Osteocyte (in vitro differentiated cells): ENCODE measurements at places on chromosomes 1 and 21. TPM values are rescaled to one million over a fixed set of nuclear protein-coding genes. Genes with fewer than 3 reads are reported as not detected.
A peak's percentile ranks its signal among the peaks of the same experiment; 100 is the strongest.

Gene TEKT2
- 0.39 and 0.70 TPM in 2 replicates for total RNA-seq

GRCh38 chr1:202160377-202160940 lies at the start of gene PTPN7:
PTPN7 (minus strand) TSS chr1:202160602; CDS start chr1:202159402, 1,200 bp downstream.
- no peak for DNase-seq
- H3K4me1 ChIP-seq = peaks cover 3% of the 10 kb centered on the region
- no peaks in the 10 kb centered on the region for H3K27me3 ChIP-seq
- H3K27ac ChIP-seq = no peak within 1 kb of the TSS

- no peaks in the 10 kb centered on the region for H3K36me3 ChIP-seq
- DNase-seq = peak; percentile 62
- H3K27me3 ChIP-seq = peaks cover 9% of the 10 kb centered on the region
- no peak overlapping the region for H3K27ac ChIP-seq
Observed at GRCh38 chr1:53341521-53341895, 13.6 kb upstream of the LRP8 start.

DNA sequence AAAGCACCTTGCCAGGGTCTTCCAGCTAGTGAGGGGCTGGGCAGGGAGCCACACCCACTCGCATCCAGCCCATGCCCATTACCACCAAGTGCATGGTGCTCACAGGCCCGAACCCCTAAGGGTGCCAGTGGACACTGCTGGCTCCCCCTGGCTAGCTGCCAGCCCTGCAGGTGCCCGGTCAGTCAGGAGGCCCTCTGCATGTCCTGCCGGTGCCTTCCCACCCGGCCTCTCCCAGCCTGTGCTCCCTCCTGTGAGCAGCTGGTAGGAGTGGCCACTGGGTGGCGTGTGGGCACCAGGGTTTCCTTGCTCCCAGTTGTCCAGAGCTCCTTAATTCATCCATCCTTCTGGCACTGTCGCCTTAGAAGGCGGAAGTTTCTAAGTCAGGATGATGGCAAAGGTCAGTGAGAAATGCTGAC lies 33.4 kb downstream of the QSOX1 start:
- peaks cover 5% of the 10 kb centered on the region for H3K4me1 ChIP-seq
- no peaks in the 10 kb centered on the region for H3K27me3 ChIP-seq
- peaks cover 22% of the 10 kb centered on the region for H3K36me3 ChIP-seq
- no peak overlapping the region for H3K27ac ChIP-seq
- DNase-seq = no peak

GRCh38 chr1:84247425-84248220 lies 53.9 kb upstream of the SAMD13 start:
- H3K36me3 ChIP-seq = no peaks in the 10 kb centered on the region
- H3K4me1 ChIP-seq = peaks cover 5% of the 10 kb centered on the region
- no peaks in the 10 kb centered on the region for H3K27me3 ChIP-seq
- no peak for DNase-seq

DNA sequence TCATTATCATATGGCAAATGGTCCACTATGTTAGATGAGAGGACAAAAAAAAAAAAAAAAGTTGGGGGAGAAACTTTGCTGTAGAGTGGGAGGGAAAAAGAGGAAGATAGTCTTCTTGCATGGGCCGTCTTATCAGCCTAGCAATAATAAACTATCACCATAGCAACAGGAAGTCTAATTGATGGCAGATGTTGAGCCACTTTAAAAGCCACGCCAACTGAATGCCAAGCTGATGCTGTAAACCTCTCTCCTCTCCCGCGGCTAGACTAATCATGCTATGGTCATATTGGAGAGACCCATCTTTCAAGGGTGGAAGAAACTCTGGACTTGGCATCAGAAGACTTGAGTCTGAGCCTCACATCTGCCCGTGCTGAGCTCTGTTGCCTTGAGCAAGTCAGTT lies 122.2 kb upstream of the HOOK1 start:
- peak overlapping the region; percentile 77 for H3K27ac ChIP-seq
- H3K4me1 ChIP-seq = peaks cover 24% of the 10 kb centered on the region
- no peak overlapping the region for H3K4me3 ChIP-seq

Gene RIT1
- 43.1 and 45.6 TPM in 2 replicates for total RNA-seq

- H3K4me1 ChIP-seq = peaks cover 67% of the 10 kb centered on the region
- no peak overlapping the region for H3K4me3 ChIP-seq
- H3K27me3 ChIP-seq = no peaks in the 10 kb centered on the region
- H3K27ac ChIP-seq = no peak overlapping the region
- H3K36me3 ChIP-seq = no peaks in the 10 kb centered on the region
Observed at GRCh38 chr1:47812904-47813514, 184.2 kb downstream of the TRABD2B start.

Gene SYT6
- total RNA-seq = not detected in 2 replicates

DNA sequence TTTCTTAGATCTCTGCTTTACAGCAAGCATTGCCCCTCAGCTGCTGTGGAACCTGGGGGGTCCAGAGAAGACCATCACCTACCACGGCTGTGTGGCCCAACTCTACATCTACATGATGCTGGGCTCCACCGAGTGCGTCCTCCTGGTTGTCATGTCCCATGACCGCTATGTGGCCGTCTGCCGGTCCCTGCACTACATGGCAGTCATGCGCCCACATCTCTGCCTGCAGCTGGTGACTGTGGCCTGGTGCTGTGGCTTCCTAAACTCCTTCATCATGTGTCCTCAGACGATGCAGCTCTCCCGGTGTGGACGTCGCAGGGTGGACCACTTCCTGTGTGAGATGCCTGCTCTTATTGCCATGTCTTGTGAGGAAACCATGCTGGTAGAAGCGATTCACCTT lies 33.4 kb upstream of the OR2B11 start:
- H3K4me1 ChIP-seq = peaks cover 8% of the 10 kb centered on the region
- DNase-seq = no peak
- no peak overlapping the region for H3K4me3 ChIP-seq
- H3K27ac ChIP-seq = no peak overlapping the region
- H3K27me3 ChIP-seq = peaks cover 44% of the 10 kb centered on the region
- H3K36me3 ChIP-seq = no peaks in the 10 kb centered on the region

DNA sequence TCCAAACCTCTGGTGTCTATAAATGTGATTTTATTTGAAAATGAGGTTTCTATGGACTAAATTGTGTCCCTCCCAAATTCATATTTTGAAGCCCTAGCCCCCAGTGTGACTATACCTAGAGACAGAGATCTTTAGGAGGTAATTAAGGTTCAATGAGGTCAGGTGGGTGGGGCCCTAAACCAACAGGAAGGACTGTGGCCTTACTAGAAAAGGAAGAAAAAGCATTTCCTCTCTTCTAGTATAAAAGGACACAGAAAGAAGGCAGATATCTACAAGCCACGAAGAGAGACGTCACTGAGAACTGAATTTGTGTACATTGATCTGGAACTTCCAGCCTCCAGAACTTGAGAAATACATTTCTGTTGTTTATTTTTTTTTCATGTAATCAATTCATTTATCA lies 123.1 kb upstream of the RUNX1 start:
- H3K4me3 ChIP-seq = no peak overlapping the region
- no peaks in the 10 kb centered on the region for H3K27me3 ChIP-seq
- no peak overlapping the region for H3K27ac ChIP-seq
- no peaks in the 10 kb centered on the region for H3K4me1 ChIP-seq
- DNase-seq = no peak

Gene HSD3B2
- not detected in 2 replicates for total RNA-seq

Gene SELL
- total RNA-seq = not detected in 2 replicates

GRCh38 chr21:39332175-39332574 lies 16.7 kb downstream of the HMGN1 start:
- H3K27ac ChIP-seq = no peak overlapping the region
- no peak for DNase-seq
- no peaks in the 10 kb centered on the region for H3K27me3 ChIP-seq

DNA sequence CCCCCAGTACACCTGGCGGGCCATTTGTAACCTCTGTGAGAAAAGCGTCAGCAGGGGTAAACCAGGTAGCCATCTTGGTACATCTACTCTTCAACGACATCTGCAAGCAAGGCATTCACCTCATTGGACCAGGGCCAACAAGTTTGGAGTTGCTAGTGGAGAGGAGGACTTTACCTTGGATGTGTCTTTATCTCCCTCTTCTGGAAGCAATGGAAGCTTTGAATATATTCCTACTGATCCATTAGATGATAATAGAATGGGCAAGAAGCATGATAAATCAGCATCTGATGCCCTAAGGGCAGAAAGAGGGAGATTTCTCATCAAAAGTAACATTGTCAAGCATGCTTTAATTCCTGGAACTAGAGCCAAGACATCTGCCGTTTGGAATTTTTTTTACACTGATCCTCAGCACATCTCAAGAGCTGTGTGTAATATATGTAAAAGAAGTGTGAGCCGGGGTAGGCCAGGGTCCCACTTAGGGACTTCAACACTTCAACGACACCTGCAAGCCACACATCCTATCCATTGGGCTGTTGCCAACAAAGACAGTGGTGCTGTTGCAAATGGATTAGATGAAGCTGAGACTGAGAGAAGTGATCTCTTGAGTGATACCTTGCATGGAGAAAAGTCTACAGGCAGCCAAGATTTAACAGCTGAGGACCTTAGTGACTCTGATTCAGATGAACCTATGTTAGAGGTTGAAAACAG lies 2.7 kb downstream of the ZBED6 start:
- H3K36me3 ChIP-seq = peaks cover 28% of the 10 kb centered on the region
- no peak for DNase-seq
- peak overlapping the region; percentile 44 for H3K4me3 ChIP-seq
- H3K27ac ChIP-seq = no peak overlapping the region
- no peaks in the 10 kb centered on the region for H3K27me3 ChIP-seq

Gene OXCT2
- total RNA-seq = 0.18 TPM in 1 of 2 replicates, not detected in the other

GRCh38 chr1:225711236-225711937 lies 58.5 kb upstream of the ENAH start:
- H3K27me3 ChIP-seq = no peaks in the 10 kb centered on the region
- H3K4me3 ChIP-seq = no peak overlapping the region
- H3K27ac ChIP-seq = no peak overlapping the region
- H3K36me3 ChIP-seq = peaks cover 2% of the 10 kb centered on the region

DNA sequence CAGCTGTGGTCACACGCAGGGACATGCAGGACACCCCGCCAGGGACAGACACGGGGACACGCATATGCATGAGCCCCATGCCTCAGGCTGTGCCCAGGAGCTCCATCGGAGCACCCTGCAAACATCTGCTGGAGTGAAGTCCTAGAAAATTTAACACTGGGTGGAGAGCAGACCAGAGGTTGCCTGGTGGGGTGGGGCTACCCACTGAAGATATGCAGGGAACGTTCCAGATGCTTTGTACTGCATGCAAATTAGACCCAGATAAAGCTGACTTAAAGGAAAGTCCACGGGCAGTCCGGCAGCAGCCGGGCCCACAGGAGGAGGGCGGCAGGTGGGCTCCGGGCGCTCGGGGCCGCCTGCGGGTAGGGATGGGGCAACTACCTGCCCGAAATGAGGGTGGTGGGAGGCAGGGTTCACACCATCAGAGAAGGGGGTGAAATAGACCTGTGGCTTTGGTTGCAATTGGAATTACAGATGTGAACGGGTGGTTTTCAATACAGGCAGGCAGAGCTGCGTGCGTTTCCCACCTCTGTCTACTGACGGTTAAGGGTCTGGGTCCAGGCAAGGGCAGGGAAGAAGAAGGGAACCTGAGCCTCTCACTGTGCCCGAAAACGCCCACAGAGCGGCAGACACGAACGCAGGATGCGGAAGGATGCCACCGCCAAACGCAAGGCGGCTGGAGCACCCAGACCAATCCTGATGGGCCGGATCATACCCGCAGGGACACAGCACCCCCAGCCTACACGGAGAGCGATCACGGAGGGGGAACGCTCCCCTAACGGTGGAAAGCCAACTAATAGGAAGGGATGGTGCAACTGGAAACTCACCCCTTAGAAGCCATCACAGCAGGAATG lies 21.0 kb downstream of the CFAP74 start:
- H3K4me1 ChIP-seq = no peaks in the 10 kb centered on the region
- H3K27me3 ChIP-seq = no peaks in the 10 kb centered on the region
- H3K4me3 ChIP-seq = no peak overlapping the region
- H3K27ac ChIP-seq = no peak overlapping the region

DNA sequence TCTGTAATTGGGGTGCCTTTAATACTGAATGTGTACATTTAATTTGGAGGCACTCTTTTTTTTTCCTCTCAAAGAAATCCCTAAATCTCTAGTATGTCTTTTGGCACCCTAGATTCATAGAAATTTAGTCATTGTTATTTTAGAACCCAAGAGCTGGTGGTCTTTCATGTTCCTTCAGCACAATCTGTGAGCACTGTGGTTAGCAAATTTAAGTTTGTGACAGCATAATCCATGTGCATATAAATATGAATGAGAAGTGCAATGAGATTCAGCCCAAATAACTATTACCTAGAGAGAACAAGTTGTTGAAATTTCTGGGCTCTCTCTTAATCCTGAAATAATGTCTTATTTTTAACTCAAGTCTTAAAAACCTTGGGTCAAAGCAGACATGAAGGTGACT lies 4.5 kb downstream of the PPP1R8 start:
- peaks cover 8% of the 10 kb centered on the region for H3K36me3 ChIP-seq
- no peak for DNase-seq
- H3K27ac ChIP-seq = no peak overlapping the region
- H3K4me3 ChIP-seq = no peak overlapping the region
- no peaks in the 10 kb centered on the region for H3K27me3 ChIP-seq

- H3K4me3 ChIP-seq = no peak overlapping the region
- H3K27me3 ChIP-seq = no peaks in the 10 kb centered on the region
- H3K36me3 ChIP-seq = no peaks in the 10 kb centered on the region
- DNase-seq = no peak
- peaks cover 4% of the 10 kb centered on the region for H3K4me1 ChIP-seq
Observed at GRCh38 chr1:86207323-86207722, 50.8 kb upstream of the COL24A1 start.

- no peaks in the 10 kb centered on the region for H3K4me1 ChIP-seq
- H3K36me3 ChIP-seq = no peaks in the 10 kb centered on the region
- H3K27ac ChIP-seq = no peak overlapping the region
- no peak overlapping the region for H3K4me3 ChIP-seq
- no peak for DNase-seq
- no peaks in the 10 kb centered on the region for H3K27me3 ChIP-seq
Observed at GRCh38 chr1:33548319-33548718, 75.9 kb downstream of the ZSCAN20 start.

- no peaks in the 10 kb centered on the region for H3K36me3 ChIP-seq
- no peak overlapping the region for H3K4me3 ChIP-seq
- no peak overlapping the region for H3K27ac ChIP-seq
- H3K27me3 ChIP-seq = peaks cover 23% of the 10 kb centered on the region
Observed at GRCh38 chr1:21378705-21379494, 61.0 kb upstream of the NBPF3 start.

GRCh38 chr1:59367301-59368007 lies 70.6 kb downstream of the FGGY start:
- H3K36me3 ChIP-seq = peaks cover 2% of the 10 kb centered on the region
- no peak for DNase-seq
- peaks cover 20% of the 10 kb centered on the region for H3K4me1 ChIP-seq
- peak overlapping the region; percentile 88 for H3K27ac ChIP-seq
- H3K27me3 ChIP-seq = peaks cover 4% of the 10 kb centered on the region
- H3K4me3 ChIP-seq = no peak overlapping the region

DNA sequence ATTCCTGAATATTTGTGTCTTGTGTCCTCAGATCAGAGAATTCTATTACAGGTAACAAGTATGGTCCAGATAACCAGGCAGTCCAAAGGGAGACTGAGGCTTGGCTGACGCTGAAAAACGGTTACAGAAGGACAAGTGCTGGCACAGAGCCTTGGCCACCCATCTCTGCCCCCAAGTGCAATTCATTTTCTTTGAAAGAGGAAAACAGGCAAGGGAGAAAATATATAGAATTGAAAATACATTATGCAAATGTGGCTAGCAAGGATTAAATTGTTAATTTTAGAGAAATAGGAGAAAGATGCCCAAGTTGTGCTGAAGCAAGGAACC lies 1.2 kb downstream of the SORT1 start:
- no peaks in the 10 kb centered on the region for H3K36me3 ChIP-seq
- peaks cover 68% of the 10 kb centered on the region for H3K4me1 ChIP-seq
- no peak for DNase-seq
- peak overlapping the region; percentile 92 for H3K4me3 ChIP-seq
- peak overlapping the region; percentile 84 for H3K27ac ChIP-seq
- H3K27me3 ChIP-seq = no peaks in the 10 kb centered on the region

Gene SPRR2G
- not detected in 2 replicates for total RNA-seq

- peak overlapping the region; percentile 47 for H3K27ac ChIP-seq
- no peaks in the 10 kb centered on the region for H3K27me3 ChIP-seq
Observed at GRCh38 chr1:15722836-15723532, 13.1 kb upstream of the SLC25A34 start.
